ENCODE measurements at places on chromosomes 5 and 9.

DNA sequence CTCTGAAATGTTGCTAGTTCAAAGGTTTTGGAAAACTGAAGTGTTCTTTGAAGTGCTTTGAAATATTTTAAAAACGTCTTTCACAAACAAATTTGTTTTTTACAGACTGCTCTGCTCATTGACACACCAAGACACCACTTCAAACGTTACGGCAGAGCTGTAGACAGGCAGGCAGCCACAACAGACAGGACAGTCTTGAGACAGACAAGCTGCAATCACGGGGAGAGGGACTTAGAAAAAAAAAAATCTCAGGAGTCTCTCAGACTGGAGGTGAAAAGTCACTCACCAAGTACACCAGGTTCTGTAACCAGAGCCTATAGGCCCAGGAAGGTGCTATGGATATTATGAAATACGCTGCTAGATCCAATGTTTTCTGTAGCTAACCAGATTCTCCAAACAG is 135.4 kb downstream of the ISL1 start:
- no peak for DNase-seq

DNA sequence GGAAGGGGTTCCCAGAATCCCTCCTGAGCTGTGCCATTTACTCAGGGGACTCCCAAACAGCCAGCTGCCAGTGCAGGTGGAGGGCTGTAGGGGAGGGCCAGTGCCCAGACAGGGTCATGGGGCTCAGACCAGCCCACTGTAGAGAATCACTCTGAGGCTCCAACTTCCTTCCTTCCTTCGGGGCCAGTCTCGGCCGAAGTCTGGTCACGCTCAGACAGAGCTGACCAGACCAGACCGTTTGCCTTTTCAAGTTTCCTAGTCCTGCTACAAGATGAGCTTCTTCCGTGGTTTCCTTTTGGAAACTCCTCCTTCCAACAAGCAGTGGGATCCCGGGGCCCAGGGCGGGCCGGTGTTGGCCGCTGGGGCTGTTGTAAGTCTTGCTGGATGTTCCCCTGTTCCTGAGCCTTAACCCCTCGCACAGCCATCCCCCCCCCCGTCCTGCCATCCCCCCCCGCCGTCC is 52.6 kb downstream of the SAR1B start:
- DNase-seq = no peak

- DNase-seq = no peak
Measured at GRCh38 chr9:16363073-16363781, 507.2 kb downstream of the BNC2 start.

DNA sequence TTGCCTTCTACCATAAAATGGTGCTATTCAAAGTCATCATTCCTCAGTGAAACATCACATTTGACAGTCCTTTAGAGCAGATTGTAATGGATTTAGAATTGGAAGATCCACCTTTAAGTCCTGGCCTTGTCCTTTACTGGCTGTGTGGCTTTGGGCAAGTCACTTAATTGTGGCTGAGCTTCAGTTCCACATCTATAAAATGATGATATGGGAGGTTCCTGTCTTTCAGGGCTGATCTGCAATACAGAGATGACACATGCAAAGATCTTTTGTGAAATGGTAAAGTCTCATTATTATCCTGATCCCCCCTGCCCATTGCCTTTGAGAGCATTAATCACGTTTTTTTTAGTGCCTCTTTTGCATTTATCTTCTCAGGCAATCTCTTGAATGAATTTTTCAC is 58.2 kb downstream of the ZFAND5 start:
- DNase-seq = no peak

- no peak for DNase-seq
Measured at GRCh38 chr9:76926846-76927245, 20.9 kb upstream of the PRUNE2 start.

DNA sequence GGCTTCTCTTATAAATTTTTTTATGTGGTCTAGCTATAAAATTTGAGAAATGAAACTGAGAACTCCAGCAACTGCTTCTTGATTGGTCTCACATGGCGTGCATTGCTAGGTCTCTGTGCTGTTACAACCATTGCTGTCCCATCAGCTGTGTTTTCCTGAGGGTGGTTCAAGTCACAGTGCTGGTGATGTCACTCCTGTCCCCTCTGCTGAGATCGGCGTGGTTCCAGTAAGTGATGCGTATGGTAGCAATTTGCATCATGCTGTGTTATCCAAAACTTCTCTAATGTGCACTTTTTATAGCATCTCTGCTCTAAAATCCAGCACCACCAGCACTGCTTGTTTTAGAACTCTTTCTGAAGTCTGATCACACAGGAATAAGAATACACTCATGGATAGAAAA is 112.6 kb upstream of the ZNF608 start:
- DNase-seq = no peak

GRCh38 chr9:135392511-135392910 is 87.1 kb upstream of the PPP1R26 start:
- DNase-seq = no peak

DNA sequence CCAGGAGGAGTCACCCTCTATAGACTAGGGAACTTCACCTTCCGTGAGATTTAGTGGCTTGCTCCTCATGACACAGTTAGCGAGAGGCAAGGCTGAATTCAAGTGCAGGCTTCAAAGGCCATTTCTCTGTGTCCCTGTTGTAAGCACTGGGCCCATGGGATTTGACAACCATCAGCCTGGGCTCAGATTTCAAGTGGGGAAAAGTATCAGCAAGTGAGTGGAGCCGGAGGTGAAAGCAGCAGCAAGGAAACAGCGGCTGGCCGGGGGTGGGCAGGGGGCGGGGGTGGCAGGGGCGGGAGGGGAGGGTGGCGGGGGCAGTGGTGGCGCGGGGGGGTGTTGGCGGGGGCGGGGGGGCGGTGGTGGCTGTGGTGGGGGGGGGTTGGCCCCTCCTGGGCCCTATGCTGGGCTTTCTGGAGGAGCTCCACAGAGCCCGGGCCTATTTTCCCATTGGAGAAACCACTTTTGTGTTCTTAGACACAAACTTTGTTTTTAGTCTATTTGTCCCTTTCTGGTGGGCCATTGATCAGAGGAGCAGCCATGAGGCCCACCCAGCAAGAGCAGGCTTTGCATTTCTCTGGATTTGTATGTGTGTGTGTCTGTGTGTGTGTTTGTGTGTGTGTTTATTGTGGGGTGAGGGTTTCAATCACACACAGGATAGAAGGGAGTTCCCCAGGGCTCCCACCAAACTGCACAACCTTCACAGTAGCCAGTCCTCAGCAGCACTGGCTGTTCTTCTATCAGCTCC is 165.4 kb upstream of the RAI14 start:
- no peak for DNase-seq

GRCh38 chr5:113038714-113039113 is 62.1 kb downstream of the DCP2 start:
- DNase-seq = no peak

DNA sequence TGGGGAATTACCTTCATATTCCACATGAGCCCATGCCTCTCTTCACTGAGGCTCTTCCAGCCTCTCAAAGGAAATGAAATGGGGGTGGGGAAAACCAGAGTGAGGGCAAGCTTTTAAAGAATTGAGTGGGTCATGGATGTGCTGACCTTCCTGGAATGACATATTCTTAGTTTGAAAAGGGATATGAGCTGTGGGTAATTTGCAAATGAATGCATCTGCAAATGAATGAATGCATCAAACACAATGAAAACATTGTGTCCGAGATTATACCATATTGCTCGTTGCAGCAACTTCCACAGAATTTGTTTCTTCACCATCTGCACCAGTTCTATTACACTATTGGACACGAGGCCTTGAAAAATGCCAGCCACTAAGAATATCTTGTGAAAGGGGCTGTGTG is 198.6 kb upstream of the CDH6 start:
- no peak for DNase-seq

GRCh38 chr5:176873541-176874172 is 25.5 kb downstream of the HK3 start:
- DNase-seq = no peak

DNA sequence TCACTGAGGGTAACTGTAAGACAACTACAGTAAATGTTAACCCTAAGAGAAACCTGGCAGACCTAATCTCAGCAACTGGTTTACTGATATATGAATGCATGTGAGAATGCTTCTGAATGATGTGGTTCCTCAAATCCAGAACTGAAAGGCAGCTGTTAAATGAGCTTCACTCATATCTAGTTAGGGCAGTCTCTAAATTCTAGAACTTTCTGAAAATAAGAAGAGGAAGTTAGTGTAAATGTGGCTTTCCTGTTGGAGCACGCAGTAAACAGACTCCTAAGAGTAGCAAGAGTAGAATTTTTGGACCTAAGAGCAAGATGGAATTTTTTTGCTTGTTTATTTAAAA is 117.9 kb upstream of the KCNN2 start:
- DNase-seq = no peak

DNA sequence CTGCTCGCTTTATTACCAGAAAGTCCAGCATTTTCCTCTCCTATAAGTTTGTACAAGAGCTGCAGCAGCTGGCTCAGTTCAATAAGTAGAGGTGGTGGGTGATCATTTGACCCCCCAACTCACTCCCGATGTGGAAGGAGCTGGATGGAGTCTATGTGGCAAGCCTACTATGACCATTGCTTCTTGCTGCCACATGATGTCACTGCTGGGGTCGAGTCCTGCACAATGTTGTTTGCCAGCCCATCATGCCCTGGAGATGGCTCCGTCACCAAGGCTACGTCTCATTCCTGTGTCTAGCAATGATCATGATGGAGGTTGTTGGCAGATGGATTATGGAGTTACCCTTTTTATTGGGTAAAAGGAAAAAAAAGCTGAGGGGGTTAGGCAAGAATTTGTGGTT is 266.3 kb downstream of the PSAT1 start:
- DNase-seq = no peak

- no peak for DNase-seq
Measured at GRCh38 chr9:134561427-134562145, 80.0 kb upstream of the COL5A1 start.

DNA sequence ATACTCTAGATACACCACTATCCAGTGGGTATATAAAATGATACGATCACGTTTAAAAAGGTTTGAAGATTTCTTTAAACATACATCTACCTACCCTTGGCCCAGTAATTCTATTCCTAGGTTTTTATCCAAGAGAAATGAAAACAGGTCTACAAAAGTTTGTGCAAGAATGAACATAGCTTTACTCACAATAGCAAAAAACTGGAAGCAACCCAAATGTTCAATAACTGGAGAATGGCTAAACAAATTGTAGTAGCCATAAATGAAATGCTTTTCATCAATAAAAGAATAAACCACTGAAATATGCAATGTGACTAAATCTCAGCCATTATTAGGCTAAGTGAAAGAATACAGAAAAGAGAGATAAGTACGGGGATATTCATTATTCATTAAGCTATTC is 438.9 kb downstream of the ARHGEF28 start:
- no peak for DNase-seq

- no peak for DNase-seq
Measured at GRCh38 chr5:178331491-178331996, 98.9 kb upstream of the PHYKPL start.

DNA sequence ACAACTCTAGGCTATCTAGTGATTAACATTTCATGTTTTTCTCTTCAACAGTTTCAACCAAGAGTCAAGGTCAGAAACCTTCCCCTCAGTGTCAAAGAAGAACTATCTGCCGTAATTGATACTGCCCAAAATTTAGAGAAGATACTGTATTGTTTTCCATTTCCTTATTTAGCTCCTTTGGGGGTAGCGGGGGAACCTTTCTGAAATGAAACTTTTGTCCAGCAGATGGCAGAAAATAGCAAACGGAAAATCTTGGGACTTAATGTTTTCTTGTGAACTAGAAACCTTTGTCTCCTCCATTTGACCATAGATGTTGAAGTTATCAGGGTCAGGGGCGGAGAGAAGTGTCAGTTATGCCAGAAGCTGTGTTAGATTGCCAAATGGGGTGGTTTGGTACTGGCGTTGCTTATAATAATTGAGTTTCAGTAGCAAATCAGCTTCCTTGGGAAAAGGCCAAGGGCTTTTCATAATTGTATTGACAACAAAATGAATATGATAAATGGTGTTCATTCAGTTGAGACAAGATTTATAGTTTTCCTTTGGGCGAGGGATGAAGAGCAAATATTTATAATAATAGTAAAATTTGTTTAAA is 101.7 kb upstream of the TLX3 start:
- DNase-seq = peak; percentile 10

GRCh38 chr5:93807846-93808245 is 66.4 kb upstream of the POU5F2 start:
- no peak for DNase-seq

- DNase-seq = peak; percentile 74
Measured at GRCh38 chr9:127451858-127452656, 747 bp downstream of the LRSAM1 start.

GRCh38 chr9:120630333-120630732 is 50.4 kb upstream of the CDK5RAP2 start:
- DNase-seq = no peak

DNA sequence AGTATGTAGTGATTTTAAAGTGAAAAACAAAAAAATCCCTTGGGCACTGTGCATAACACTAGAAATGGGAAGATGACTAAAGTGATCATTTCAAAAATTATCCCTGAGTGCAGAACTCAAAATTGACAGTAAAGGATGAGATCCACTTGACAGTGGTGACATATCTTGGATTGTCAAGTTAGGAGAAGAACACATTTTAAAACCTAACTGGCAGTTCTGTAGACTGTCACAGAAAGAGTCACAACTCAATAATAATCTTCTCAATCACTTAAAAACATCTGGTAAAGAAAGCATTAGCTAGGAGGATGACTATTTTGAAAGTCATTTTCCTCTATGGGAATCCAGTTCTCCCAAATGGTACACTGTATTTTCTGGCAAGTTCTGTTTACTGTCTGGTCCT is 127.1 kb downstream of the PIP5K1B start:
- no peak for DNase-seq

GRCh38 chr9:2966565-2967300 is 122.8 kb upstream of the PUM3 start:
- DNase-seq = no peak

Data from GM13976 (cell line).